ENCODE measurements at places on chromosomes 6 and 20.

- DNase-seq, result no peak
These were observed 12.6 kb downstream of the ADTRP start for GRCh38 chr6:11766043-11766442.

DNA sequence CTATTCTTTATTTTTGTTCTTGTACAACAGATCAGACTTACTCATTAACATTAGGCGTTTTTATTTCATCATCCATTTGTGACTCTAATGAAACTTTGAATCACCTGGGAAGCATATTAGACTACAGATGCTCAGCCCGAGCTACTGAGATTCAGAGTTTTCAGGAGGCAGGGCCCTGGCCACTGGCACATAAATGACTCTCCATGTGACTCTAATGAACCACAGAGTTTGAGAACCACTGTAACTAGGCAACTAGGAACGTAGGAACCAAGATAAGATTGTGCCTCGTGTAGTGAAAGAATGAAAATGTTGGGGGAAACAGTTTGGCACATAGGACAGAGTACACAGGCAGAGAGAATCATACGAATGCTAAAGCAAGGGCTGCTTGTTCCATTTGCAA, 405.9 kb upstream of the BTBD3 start:
- DNase-seq, result no peak

DNA sequence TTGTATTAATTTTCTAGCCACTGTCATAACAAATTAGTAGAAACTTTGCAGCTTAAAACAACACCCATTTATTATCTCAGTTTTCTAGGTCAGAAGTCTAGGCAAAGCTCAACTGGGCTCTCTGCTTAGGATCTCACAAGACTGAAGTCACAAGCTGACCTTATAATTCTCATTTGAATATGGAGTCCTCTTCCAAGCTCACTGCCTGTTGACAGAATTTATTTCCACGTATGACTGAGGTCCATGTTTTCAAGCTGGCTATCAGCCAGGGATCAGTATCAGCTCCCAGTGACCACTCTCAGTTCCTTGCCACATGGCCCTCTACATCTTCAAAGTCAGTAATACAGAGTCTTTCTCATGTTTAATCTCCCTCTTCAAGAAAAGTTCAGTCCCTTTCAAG, 11.7 kb upstream of the HLA-DQB2 start:
- DNase-seq, result no peak

DNA sequence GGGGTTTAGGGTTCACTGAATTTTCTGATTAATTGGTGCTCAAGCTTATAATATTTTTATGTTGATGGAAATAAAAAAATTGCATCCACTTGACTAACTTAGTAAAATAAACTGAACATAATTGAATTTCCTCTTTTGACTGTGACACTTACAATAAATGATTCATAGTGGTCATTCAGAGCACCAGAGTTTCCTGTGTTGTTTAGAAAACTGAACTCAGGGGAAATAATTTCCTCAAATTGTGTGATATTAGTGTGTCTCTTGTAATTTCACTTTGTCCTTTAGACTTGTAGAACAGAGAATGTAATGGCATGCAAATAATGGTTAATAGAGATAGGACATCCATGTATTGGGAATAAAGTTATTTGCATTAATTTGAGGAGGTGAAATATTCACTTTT, 319.7 kb upstream of the MAN1A1 start:
- peak; percentile 17 for DNase-seq

DNA sequence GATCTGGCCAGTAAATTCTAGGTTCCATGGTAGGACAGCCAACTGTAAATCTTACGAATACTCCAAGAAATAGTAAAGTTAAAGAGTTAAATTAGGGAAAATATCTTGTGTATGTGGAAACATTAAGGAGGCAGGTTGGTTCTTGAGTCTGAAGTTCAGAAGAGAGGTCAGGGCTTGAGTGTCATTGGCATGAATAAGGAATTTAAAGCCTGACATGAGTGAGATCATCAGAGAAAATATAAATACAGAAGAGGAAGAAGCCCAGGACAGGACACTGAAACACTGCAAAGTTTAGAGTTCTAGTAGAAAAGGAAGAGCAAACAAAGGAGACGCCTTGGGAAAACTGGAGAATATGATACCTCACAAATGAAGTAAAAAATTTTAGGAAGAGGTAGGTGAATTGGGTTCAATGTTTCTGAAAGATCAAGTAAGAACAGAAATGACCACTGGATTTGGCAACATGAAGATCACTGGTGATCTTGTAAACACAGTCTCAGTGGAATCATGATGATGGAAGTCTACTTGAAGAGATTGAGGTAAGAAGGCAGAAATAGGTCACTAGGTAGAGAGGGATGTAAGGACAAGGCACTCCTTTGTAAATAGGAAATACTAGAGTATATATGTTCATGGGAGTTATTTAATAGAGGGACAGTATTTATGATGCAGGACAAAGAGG, 41.6 kb upstream of the SYNCRIP start:
- DNase-seq, result no peak

GRCh38 chr6:167291623-167292300, 647 bp downstream of the UNC93A start:
- DNase-seq, result no peak

Data from fibroblast of mammary gland (primary cell).